ENCODE measurements at places on chromosomes 1 and 21. TPM values are rescaled to one million over a fixed set of nuclear protein-coding genes. Genes with fewer than 3 reads are reported as not detected.

GJA8 gene
- 2.4 TPM for total RNA-seq

- no peaks in the 10 kb centered on the region for H3K36me3 ChIP-seq
- H3K4me3 ChIP-seq, result no peak overlapping the region
- H3K27ac ChIP-seq, result no peak overlapping the region
- DNase-seq, result peak; percentile 21
Measured at GRCh38 chr1:180572760-180573159, 14.0 kb downstream of the OVAAL start.

DNA sequence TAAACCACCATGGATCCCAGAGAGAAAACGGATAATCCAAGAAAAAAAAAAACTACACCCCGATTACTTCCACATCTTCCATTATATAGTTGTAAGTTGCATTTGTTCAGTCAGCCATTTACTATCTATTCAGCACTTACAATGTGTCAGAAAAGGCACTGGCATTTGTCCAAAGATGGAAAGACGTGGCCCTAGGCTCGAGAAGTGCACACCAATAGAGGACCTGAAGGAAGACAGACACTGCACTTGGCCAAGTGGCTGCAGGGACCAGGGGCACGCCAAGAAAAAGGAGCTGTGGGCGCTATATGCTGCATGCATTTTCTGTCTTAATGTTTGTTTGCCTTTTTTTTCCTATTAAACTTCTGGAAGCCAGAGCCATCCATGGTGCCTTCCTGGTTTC, 45.2 kb upstream of the LYST start:
- H3K4me3 ChIP-seq, result no peak overlapping the region
- H3K36me3 ChIP-seq, result no peaks in the 10 kb centered on the region
- DNase-seq, result no peak
- no peaks in the 10 kb centered on the region for H3K27me3 ChIP-seq
- no peaks in the 10 kb centered on the region for H3K4me1 ChIP-seq

CASQ1 gene
- total RNA-seq, result 0.57 TPM

DNA sequence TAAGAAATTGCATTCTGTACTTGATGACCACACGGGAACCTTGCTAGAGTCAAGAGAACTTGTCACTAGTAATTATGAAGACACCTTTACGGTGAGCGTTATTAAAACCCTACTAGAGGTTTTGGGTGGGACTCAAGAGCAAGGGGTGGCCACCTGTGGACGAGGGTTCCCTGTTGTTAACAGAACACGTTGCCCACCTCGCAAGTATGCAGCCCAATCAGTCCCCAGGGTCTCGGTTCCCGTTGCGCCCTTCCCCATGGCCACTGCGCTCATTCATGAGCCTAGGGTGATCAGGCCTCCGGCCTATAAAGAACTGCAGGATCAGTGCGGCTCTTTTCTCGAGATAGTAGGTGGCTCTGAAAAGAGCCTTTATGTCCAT, 30.2 kb upstream of the RNF187 start:
- H3K4me3 ChIP-seq, result peak overlapping the region; percentile 55
- H3K27ac ChIP-seq, result peak overlapping the region; percentile 57
- no peak for DNase-seq
- H3K27me3 ChIP-seq, result no peaks in the 10 kb centered on the region

DNA sequence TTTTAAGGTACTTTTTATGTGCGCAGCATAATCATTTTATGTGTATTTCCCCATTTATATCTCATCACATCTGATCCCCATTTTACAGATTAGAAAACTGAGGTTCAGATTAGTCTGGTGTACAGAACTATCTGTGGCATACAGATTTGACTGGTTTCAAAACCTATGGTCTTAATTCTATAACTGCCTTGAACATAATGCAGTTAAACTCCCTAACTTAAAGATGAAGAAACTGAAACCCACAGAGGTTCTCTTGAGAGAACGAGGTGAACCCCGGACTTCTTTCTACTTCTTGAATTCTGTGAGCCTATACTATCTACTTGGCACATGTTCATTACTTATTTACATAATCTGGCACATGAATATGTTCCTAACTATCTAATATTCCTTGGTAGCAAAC, 479.1 kb downstream of the AGBL4 start:
- no peaks in the 10 kb centered on the region for H3K27me3 ChIP-seq
- H3K4me1 ChIP-seq, result no peaks in the 10 kb centered on the region
- H3K4me3 ChIP-seq, result no peak overlapping the region
- no peaks in the 10 kb centered on the region for H3K36me3 ChIP-seq

TRPM2 gene
- total RNA-seq, result 11.5 TPM

DNA sequence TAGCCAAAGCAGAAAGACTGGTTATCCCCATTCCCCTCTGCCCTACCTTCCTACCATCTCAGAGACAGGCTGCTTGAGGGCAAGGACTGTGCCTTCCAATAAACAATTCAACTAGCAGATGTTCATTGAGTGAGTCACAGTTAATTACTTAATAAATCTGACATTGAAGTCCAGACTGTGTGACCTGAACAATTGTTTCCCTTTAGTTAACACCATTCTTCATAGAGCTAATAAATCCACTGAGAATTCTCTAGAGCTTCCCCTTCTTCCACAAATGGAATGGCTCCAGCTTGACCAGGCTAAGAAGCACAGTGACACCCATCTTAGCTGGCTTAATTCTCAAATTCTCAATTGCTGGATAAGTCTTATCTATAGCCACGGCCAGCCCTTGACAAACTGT, 61.9 kb upstream of the GJA5 start:
- no peaks in the 10 kb centered on the region for H3K4me1 ChIP-seq
- no peak overlapping the region for H3K27ac ChIP-seq
- H3K27me3 ChIP-seq, result no peaks in the 10 kb centered on the region
- no peak for DNase-seq
- no peaks in the 10 kb centered on the region for H3K36me3 ChIP-seq

GRCh38 chr1:246791303-246791918, 67.2 kb downstream of the SCCPDH start:
- H3K27me3 ChIP-seq, result no peaks in the 10 kb centered on the region
- H3K4me3 ChIP-seq, result no peak overlapping the region
- H3K4me1 ChIP-seq, result no peaks in the 10 kb centered on the region
- peak; percentile 59 for DNase-seq
- no peaks in the 10 kb centered on the region for H3K36me3 ChIP-seq

TMEM269 gene
- total RNA-seq, result 0.22 TPM

PLPPR4 gene
- total RNA-seq, result 0.09 TPM

DNA sequence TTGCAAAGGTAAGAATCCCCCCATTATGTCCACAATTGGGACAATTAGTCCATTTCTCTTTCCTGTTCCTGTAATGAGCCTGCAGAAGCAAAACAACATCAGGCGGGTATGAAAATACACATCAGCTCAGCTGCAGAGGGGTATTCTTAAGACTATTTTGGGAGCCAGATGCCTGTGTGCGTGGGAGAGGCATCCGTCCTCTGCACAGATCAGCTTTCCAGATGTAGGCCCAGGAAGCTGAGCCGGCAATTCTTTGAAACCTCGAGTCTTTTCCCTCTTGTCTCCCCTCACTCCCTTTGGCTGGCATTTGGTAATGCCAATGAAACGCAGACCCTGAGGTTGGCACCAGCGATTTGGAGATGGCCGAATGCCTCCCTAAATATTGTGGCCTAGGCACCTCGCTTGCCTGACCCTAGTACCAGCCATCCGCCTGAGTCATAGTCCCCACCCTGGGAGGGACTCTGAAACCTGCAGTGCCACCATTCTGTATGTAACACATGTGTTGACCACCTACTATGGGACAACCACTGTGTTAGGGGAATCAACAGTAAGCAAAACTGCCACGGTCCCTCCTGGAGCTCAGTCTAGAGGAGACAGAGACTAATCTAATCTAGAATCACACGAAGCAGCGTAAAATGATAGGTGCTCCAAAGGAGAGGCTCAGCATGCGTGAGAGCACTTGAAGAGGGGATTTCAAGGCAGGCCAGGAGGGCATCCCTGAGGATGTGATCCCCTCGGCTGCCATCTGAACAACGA, 603.0 kb downstream of the MATN1 start:
- DNase-seq, result peak; percentile 62
- H3K4me3 ChIP-seq, result no peak overlapping the region
- H3K27me3 ChIP-seq, result no peaks in the 10 kb centered on the region
- H3K36me3 ChIP-seq, result no peaks in the 10 kb centered on the region
- H3K4me1 ChIP-seq, result no peaks in the 10 kb centered on the region
- no peak overlapping the region for H3K27ac ChIP-seq

DEPDC1 gene
- 0.63 TPM for total RNA-seq

DNA sequence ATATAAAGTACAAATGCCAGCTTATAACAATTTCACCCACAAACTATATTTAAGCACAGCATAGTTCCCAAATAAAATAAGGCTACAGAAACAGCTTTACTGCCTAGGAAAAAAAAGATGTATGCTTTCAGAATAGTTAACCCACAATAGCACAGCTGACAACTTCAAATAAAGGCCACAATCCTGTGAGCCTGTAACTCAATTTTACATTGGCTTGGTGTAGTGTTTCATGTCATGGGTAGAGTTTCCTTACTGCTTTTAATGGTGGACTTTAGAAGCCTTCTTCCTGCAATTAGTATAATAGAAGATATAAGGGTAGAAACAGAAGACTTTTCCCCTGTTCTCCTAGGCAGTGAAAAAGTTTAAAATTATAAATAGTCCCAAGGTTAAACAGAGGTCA, 44.3 kb upstream of the ZC3H11B start:
- no peak overlapping the region for H3K27ac ChIP-seq
- no peaks in the 10 kb centered on the region for H3K36me3 ChIP-seq
- H3K4me1 ChIP-seq, result peaks cover 4% of the 10 kb centered on the region
- DNase-seq, result no peak

- H3K36me3 ChIP-seq, result no peaks in the 10 kb centered on the region
- H3K4me1 ChIP-seq, result no peaks in the 10 kb centered on the region
- no peaks in the 10 kb centered on the region for H3K27me3 ChIP-seq
- DNase-seq, result peak; percentile 76
Measured at GRCh38 chr1:234125283-234125682, 220.8 kb downstream of the SLC35F3 start.

- H3K4me3 ChIP-seq, result no peak overlapping the region
- H3K36me3 ChIP-seq, result peaks cover 31% of the 10 kb centered on the region
- H3K27me3 ChIP-seq, result no peaks in the 10 kb centered on the region
Measured at GRCh38 chr1:77958391-77958790, 20.5 kb downstream of the FUBP1 start.

SH3BGR gene
- 4.0 TPM for total RNA-seq

DNA sequence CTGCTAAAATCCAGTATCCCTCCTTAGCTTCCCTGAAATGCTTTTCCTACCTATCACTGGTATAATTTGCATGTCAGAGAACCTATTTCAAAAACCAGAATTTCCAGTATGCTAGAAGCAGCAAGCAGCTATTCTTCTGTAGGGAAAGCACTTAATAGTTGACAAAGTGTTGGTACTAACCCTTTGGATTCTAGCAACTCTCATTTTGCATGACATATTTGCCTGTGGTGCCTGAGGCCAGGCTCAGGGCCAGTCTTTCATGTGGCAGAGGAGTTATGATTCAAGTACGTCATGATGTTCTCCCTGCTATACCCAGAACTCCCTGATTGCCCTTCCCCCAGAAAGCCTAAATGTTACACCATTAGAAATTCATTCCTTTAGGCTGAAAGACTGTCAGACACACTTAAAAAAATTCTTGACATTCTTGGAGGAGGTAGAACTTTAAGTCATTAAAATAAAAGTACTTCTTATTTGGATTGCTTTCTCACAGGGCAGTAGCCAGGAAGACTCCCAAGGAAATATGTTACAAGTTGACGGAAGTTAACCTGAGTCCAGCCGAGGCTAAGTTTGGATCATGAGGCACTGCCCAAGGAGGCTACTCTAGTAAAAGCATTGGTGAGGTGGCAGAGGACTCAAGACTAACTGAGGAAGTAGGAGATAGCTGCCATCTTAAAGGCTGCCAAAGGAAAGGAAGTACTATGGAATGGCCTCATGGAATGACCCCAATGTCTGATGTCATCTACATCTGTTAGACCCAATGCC, 298.4 kb upstream of the SPAG17 start:
- H3K4me1 ChIP-seq, result no peaks in the 10 kb centered on the region
- DNase-seq, result no peak
- H3K27ac ChIP-seq, result no peak overlapping the region
- H3K4me3 ChIP-seq, result no peak overlapping the region

HSD3B1 gene
- total RNA-seq, result not detected
